ENCODE measurements at places on chromosomes 4 and X. TPM values are rescaled to one million over a fixed set of nuclear protein-coding genes. Genes with fewer than 3 reads are reported as not detected.

MAGEA8 gene
- not detected for total RNA-seq

LPAR4 gene
- total RNA-seq = 2.2 TPM

ARMCX2 gene
- total RNA-seq = 29.0 TPM

NCBP2L gene
- 0.12 TPM for total RNA-seq

LAMP2 gene
- total RNA-seq = 102 TPM

NPNT gene
- 160 TPM for total RNA-seq

GYG2 gene
- 4.6 TPM for total RNA-seq

DNA sequence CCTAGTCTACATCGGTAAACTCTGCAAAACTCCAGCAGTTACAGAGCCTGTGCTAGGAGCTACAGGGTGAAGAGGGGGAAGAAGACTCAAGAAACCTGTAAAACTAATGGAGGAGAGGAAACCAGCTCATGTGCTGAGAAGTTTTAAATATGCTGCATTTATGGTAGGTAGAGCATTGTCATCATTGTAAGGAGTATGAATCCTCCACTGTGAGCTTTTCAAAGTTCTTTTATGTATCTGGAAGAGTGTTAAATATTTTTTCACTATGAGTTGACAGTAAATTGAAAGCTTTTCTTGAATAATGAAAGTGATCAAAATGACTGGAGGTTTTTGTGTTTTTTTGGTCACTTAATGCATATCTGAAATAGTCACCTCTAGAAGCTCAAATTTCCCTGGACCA lies 46.2 kb downstream of the SEPTIN11 start:
- no peak for DNase-seq

GRCh38 chr4:163350672-163351071 lies 7.0 kb downstream of the NPY5R start:
- no peak for DNase-seq

DNA sequence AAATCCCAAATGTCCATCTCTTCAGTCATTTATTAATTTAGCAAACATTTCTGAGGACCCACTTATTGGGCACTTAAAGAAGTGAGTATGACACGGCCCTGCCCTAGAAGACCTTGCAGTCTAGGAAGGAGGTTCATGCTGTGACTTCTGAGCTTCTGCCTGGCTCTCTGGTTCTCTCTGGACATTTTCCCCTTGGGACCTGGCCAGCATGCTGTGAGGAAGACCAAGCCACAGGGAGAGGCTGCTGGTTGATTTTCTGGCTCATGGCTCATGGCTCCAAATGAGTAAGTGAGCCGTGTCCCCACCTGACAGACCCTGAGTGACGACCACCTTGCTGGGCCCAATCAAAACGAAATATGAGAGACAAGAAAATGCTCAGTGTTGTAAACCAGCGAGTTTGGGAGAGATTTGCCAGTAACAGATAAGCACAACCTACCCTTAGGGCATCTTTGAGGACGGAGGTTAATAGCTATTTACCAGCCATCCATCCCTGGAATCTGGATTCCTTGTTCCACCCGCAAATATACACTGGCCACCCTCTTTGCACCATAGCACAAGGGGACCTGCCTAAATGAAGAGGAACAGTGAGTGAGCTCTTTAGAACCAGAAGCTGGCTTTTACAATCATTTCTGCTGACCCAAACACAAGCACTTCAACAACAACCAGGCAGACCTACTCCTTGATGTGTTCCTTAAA lies 876 bp downstream of the MPP1 start:
- no peak for DNase-seq

DNA sequence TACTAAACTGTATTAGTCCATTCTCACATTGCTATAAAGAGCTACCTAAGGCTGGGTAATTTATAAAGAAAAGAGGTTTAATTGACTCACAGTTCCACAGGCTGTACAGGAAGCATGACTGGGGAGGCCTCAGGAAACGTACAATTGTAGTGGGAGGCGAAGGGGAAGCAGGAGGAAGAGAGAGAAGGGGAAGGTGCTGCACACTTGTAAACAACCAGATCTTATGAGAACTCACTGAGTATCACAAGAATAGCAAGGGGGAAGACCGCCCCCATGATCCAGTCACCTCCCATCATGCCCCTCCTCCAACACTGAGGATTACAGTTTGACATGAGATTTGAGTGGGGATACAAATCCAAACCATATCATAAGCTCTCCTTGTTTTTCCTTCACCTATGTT lies 40.9 kb downstream of the RPA4 start:
- no peak for DNase-seq

- DNase-seq = no peak
These were observed 17.8 kb downstream of the PLCXD1 start for GRCh38 chrX:298993-299392.

DNA sequence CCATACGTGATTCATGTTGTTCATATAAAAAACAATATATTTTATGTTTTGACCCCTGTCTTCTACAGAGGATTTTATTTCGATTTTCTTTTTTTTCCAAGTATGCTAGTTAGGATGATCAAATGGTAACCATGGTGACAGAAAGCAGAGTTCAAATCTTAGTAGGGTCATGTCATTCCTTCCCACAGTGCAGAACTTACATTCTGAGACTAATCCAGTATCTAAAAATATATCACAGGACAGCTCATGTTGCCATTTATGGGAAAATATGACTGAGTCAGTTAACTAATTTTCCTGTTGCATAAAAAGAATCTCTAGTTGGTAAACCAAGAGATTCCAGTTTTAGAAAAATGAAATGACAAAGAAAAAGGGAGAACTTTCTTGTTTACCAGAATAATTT lies 209.5 kb downstream of the PARM1 start:
- no peak for DNase-seq

- no peak for DNase-seq
These were observed 56.6 kb downstream of the ARHGAP6 start for GRCh38 chrX:11609109-11609508.

GRCh38 chr4:25081866-25082471 lies 51.2 kb upstream of the LGI2 start:
- DNase-seq = no peak

- DNase-seq = no peak
These were observed 43.3 kb upstream of the PRDM8 start for GRCh38 chr4:80153874-80154544.

DNA sequence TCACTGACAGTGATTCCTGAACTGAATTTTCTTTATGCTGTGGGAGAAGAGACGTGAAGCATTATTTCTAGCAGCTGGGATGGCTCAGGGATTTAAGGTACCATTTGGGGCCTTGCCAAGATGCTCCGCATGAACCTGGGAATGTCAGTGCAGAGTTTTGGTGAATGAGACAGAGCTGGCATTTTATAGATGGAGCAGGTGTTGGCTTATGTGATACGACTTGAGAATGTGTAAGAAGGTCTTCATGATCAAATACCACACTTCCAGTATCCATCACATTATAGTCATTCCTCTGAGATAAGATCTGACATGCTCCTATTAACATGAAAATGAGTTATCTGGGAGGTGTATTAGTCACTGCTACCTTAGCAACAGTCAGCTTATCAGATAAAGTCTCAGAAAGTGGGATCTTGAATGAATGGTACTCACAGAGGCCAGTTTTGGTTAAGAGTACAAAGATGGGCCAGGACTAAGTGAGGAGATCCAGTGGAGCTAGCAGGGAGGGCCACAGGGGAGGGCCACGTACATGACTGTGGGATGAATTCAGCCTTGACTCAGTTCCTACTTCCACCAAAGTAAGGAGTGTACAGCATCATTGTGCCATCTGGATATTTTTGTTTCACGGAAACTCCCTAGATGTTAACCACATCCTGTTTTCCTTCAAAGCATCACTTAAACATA lies 116.7 kb downstream of the SPCS3 start:
- no peak for DNase-seq

Measured in lung (tissue), 17 donors.